Stimulated activated CD8-positive, alpha-beta memory T cell treated with anti-CD3 and anti-CD28 coated beads, Interleukin-4, amount 100 ng/mL, for 4 hours (primary cell): ENCODE measurements at places on chromosomes 13 and 19.

DNA sequence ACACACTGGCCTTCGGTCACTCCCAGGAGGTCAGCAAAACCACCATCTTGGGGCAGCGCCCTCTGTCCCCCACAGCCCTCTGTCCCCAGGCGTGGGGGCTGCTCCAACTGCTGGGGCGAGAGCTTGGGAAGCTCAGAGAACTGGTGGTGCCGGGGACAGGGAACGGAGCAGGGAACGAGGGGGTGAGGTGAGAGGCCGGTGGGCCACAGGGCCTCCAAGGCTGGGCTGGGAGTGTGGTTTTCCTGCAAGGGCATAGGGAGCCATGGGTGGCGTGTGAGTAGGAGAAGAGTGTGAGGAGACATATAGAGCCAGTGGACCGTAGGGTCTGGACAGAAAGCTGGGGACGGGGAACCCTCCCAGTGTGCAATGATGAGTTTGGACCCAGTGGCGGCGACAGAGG, 34.1 kb downstream of the F2RL3 start:
- DNase-seq, result no peak

DNA sequence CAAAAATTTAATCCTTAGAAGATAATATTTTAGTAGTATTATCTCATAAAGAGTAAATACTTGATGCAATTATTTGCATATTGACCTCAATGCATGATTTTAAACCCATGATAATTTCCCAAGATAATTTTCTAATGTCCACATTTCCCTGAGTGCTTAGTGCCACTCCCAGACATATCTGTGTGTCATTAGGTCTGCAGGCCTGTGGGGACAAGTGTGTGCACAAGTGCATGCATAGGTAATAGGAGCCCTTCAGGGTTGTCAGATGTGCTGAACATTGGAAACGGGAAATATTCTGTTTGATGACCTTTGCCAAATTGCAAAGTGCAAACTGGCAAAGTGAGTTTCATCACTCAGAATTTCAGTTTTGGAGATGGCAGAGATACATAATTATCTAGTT, 369.9 kb downstream of the KLF5 start:
- DNase-seq, result no peak

DNA sequence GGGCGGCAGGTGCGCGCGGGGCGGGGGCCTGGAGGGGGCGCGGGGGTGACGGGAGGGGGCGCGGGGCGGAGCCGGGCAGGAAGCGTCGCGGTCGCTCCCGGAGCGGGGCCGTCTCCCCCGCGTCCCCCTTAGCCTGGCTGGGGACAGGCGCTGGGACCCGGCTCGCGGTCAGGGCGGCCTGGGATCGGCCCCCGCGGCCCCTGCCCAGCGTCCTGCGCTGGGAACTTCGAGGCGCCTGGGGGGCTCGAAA, 74.7 kb upstream of the MCF2L start:
- DNase-seq, result no peak

DNA sequence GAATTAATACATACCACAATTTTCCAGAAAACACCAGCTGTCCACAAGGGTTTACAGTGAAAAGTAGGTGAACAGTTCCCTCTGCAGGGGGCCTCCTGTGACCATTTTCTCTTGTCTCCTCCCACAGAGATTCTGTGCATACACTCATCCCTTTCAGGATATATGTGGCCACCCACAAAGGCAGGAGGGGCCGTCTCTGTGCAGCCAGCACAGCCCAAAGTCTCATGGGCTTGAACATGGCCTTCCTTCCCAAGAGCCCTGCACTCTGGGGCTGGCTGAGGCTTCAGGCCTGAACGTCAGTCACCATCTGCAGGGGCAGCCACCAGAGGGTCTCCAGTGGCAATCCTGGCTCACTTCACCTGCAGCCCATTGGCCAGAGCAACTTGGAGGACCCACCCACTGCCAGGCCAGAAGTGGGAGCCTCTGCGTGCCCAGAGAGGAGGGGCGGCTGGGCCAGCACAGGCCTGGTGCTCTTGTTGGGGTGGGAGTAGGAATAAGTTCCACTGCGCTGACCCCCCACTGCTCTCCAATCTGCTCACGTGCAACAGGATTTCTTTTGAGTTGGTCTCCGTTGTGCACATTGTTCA, 25.1 kb downstream of the TMEM161A start:
- DNase-seq, result no peak

- no peak for DNase-seq
Measured at GRCh38 chr13:97067017-97067895, 73.0 kb upstream of the OXGR1 start.

- no peak for DNase-seq
Measured at GRCh38 chr19:54345938-54346386, 7.0 kb upstream of the LILRA4 start.

DNA sequence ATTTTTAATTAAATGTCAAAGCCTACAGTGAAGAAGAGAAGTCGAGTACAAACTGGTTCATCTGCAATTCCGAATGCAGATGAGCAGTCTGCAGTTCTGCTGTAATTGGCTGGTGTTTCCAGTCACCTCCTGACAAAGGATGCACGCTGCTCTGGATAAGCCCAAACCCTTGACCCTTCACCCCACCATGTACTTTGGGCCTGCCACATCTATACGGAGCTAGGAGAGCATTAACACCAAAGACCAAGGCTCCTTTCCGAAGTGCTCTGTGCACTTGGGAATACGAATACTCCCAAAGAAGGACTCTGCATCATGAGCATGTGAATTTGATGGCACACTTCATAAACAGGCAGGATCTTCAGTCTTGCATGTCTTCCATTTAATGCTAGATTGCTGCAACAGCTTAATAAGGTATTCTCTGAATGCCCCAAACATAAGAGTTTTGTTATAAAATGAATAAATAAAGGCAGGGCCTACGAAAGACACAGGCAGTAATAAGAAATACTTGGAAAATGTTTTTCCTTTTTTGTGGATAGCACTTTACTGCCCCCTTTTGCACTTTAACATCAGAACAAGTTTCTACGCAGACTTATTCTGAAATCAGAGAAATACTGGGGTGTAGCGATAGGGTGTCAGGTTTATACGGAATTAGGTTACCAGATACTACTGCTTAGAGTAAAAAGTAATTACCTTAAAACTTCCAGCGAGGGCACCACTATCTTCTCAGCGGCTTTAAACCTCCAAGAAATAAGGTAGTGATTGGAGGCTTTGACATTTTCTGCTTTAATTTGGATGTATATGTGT, 15.0 kb downstream of the EFNB2 start:
- DNase-seq, result no peak

GRCh38 chr13:39599842-39600241, 3.2 kb downstream of the LHFPL6 start:
- no peak for DNase-seq

DNA sequence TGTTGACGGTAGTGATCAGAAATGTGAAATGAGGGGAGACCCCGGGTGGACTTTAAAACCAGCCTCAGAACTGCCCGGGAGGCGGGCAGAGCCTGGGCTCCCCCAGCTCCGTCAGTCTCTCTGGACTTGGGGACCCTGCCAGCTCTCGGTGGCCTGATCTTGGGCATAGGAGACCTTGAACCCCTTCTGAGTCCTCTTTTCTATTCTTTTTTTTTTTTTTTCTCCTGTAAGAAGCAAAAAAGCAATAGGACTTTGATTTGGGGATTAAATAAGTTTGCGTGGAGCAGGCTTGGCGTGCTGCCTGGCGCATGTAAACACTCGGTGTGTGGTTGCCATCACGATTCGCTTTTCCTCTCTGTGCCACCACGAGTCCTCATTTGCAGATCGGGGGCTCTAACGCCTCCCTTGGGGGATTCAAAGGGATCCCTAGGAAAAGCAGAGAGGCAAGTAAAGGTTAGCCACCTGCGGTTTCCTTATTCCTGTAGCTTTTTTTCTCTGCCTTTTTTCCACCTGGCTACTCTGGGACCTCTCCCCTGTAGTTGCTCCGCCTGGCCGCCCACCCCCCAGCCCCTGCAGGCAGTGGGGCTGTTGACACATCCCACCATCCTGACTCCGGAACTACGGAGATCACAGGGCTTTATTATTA, 1.3 kb downstream of the SAFB start:
- no peak for DNase-seq

DNA sequence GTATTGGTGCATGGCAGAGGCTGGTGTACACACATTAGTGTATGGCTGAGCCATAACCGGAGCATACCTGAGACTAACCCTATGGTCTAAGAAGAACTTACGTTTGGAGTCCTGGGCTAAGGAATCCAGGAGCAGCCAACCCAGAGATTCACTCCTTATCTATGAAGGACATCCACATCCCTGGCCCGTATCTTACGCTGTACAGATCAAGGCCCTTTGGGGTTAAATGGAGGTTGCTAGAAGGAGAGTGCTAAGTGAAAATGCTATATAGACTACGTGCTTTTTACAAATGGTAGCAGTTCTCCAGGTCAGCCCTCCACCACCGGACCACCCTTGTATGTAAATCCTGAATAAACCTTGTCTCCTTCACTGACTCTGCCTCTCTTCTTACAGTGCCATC, 1.9 kb upstream of the SUGT1 start:
- no peak for DNase-seq

DNA sequence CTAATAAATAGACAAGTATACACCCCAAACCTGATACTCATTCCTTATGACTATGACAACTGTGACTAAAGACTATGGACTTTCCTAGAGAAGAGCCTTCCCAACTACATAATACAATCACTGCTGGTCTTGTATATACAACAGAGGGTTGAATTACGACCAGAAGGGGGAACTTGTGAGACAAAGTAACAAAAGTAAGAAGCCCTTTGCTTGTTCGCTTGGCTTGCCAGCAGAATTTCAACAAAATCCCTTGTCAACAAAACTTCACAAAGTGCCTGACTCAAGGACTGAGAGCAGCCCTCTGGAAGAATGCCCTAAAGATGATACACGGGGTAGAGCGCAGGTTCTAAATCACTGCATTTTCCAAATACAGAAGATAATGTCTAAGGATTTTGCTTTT, 99.4 kb downstream of the WASF3 start:
- DNase-seq, result no peak

GRCh38 chr19:10424011-10424637, 3.8 kb downstream of the PDE4A start:
- no peak for DNase-seq

- DNase-seq, result no peak
Measured at GRCh38 chr13:21069561-21070004, 8.2 kb upstream of the LATS2 start.

- DNase-seq, result no peak
Measured at GRCh38 chr13:39952249-39953233, 297.1 kb downstream of the COG6 start.

DNA sequence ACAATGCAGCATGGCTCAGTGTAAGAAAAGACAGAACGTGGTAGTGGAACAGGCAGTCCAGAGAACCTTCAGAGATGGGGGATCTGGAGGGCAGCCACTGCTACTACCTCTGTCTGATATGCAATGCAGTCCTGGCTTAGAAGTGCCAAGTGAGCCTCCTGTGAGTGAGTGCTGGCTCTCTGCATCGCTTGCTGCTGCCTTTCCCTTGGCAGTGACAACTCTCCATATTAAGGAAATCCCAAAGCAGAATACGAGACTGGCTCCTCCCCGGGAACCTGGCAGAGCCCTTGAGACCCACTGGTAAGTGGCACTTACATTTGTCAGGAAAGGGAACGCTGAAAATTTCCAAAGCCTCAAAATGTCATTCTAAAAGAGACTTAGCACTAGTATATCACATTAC, 7.5 kb downstream of the DOCK9 start:
- DNase-seq, result no peak

DNA sequence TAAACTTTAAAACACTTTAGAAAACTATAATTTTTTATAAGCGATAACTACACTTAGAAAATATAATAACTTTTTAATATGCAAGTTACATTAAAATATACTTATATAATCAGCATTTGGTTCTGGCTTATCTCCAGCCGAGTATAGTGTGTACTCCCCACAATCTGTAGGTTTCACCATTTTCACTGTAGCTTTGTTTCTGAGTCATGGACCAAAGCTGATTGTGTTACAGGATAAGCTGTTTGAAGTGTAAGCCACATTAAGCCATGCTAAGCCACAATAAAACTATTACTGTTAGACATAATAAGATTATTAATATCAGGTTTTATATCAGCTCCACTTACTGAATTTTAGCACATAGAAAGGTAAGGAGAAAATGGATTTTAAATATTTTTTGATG, 43.8 kb downstream of the CCDC122 start:
- DNase-seq, result no peak

GRCh38 chr13:80338781-80339562, 2.0 kb downstream of the SPRY2 start:
- DNase-seq, result no peak

- no peak for DNase-seq
Measured at GRCh38 chr19:49749771-49750170, 13.3 kb downstream of the TSKS start.

DNA sequence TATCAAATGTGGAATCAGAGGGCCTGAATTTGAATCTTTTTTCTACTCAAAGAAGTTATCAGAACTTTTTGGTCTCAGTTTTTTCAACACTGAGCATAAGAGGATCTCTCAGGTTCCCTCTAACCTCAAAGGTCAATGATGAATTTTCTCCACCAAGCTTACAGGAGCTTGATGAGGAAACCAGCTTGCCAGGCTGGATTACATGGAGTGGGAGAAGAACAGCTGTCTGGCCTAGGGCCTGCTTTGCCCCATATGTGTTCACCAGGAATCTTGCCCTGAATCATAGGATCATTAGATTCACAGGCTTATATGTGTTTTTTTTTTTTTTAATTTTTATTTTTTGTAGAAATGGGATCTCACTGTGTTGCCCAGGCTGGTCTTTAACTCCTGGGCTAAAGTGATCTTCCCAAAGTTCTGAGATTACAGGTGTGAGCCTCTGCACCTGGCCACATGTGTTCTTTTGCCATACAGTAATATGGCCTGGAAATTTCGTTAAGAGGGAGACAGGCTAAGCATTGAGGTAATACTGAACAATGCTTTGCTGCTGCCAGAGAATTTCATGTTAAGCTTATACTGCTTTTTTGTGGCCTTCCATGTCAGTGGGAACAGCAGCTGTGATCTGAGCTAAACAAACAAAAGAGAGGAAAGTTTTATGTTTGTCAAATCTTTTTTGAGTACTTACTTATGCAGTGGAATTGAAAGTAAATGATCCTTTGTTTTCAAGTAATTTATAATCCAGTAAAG, 110.6 kb downstream of the DNAJC3 start:
- no peak for DNase-seq

- DNase-seq, result no peak
Measured at GRCh38 chr13:31377946-31378345, 178.2 kb downstream of the B3GLCT start.

- no peak for DNase-seq
Measured at GRCh38 chr13:42561752-42562467, 12.0 kb upstream of the TNFSF11 start.

DNA sequence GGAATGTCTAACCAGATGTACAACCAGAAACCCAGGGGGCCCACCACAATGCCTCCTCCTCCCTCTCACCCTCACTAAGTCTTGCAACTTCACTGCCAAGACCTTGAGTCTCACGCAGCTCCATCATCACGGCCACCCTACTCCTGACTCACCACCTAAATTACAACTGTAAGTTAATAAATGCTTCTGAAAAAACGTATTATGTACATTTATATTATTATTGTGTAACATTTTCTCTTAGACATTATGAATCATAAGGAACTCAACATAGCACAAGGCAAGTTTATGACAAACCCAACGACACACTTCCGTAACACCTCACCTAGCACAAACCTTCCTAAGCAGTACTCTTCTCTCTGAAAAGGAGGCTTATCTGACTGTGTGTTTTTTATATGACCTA, 20.7 kb downstream of the MIPEP start:
- no peak for DNase-seq

GRCh38 chr19:55644191-55644833, 863 bp downstream of the ZNF581 start:
- DNase-seq, result no peak
